ENCODE measurements at places on chromosomes 4 and X.

DNA sequence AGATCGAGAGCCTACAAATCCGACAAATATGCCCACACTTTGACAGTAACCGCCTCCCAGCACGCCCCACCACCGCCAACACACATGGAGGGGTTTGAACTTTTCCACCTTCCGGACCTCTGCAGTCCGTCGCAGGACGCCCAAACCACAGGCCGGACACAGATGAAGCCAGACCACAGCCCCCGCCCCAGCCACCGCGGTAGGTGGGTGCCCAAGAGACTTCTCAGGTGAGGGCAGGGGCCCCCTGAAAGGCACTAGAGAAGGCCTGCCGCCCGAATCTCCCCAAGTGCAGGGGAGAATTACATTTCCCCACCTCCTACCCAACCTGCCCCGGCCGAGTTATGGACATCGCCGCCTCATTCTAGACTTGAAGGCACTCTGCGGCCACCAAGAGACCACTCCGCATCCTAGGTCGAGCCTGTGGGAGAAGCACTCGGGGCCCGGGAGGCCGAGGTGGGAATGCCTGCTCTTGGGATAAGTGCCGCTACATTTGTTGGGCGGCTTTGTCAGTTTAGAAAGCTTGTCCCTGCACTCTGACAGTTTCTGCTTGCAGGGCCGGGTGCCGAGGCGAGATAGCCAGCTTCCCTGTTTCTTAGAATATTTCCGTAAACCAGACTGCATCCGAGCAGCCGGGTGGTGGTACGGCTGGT lies 21.5 kb downstream of the HAND2 start:
- no peak for DNase-seq

- no peak for DNase-seq
Observed at GRCh38 chrX:31092476-31092875, 20.6 kb upstream of the FTHL17 start.

DNA sequence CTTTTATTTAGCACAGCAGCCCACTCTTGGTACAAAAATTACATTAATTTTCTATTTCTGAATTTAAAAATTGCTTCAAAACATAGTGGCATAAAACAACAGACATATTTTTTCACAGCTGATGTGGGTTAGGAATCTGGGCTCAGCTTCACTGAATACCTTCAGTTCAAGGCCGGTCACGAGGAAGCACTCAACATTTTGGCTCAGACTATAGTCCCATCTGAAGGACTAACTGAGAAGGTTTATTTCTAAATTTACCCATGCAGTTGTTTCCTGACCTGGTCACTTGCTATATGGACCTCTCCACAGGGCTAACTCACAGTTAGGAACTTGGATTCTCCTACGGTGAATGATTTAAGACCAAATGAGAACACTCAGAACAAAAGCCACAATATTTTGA lies 1230.2 kb upstream of the ADGRL3 start:
- no peak for DNase-seq

DNA sequence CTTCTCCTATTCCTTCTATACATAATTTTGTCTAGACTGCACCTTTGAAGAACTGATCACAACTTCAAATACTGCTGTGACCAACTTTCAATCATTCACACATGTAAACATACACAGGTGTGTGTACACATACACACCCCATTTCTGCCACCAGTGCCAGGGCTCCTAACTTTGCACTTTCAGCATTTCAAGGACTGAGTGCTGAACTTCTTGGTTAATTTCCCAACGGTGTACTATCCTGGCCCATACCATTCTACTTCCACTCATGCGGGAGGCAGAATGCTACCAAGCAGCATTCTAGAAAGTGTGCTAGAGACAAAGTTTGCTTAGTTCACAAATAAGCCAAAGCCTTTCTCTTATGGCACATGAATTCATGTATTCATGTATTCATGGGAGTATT lies 51.2 kb downstream of the RPGR start:
- DNase-seq: no peak

DNA sequence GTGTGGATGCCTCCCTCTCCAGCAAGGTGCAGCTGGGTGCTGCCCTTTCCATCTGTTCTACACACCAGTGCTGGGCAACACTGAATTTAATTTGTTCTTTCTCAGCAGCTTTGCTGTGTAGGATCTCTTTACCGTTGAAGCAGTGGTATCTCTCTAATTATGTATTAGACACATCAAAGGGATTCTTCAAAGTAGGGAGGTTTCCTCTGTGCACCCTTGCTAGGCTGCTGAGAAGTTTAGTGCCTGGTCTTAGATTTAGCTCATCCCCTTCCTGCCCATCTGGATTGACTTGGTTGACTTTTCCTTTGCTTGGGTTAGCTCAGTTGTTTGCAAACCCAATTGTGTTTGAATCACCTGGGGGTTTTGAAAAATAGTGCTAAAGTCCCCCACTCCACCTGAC lies 27.8 kb upstream of the LDB2 start:
- DNase-seq: no peak

- no peak for DNase-seq
Observed at GRCh38 chrX:13281289-13281688, 38.6 kb downstream of the ATXN3L start.

DNA sequence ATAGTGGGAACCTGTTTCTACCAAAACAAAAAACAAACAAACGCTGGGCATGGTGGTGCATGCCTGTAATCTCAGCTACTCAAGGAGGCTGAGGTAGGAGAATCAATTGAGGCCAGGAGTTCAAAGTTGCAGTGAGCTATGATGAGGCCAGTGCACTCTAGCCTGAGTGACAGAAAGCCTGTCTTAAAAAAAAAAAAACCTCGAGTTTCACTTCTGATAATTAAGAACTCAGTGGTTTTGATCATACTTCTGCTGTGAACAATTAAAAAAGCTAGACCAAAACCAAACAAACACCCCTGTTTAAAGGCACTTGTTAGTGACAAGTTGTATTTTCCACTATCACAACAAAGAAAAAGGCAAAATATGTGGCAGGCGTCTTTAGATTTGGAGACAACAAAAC lies 15.0 kb upstream of the UBE2D3 start:
- DNase-seq: no peak

DNA sequence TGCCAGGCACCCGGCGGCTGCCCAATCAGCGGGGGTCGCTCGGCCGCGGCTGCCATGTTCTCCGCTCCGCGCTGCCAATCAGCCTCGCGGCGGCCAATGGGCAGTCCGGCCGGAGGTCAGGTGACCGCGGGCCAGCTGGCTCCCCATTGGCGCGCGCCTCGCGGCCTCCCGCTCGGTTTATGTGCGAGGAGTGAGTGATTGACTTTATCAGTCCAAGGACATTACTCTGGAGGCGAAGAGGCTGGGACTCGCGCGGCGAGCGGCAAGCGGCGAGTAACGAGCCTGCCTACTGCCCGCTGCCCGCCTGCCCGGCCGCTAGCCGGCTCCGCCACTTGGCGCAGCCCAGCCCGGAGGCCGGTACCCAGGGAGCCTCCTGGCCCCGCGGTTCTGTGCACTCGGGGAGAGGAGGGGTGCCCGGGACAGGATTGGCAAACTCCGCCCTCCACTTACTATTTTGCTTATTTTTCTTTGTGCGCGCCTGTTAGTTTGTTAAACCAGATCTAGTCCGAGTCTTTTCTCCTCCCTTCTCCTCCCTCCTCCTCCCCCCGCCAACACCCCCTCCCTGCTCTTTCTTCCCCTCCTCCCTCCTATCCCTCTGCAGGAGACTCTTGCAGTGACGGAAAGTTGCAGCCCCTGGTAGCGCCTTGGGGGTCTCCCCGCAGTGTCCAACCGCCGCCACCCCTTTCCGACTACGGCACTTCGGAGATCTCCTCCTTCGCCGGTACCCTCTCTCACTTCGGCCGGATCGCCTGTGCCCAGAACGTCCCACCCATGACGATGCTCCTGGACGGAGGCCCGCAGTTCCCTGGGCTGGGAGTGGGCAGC lies at the start of gene ZIC3:
TSS of gene ZIC3 (plus strand) at position 207 of the 825 bp plus-strand sequence. CDS start at position 772, 565 bp downstream.
- peak; percentile 67 for DNase-seq

DNA sequence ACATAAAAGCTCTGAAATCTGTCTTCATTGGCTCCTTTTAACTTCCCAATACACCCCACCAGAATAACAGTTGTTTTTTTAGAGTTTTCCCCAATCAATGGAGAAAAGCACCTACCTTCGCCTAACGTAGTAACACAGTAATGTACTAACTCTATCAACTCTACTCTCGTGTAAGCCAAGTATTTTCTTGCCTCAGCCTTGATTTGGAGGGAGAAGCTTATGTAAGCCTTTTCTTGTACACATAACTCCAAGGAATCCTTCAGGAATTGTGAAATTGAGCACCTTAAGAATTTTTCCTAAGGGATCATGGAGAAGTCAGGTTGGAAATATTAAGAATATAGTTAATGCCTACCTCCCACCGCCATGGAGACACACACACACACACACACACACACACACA lies 181.2 kb downstream of the RAPGEF2 start:
- DNase-seq: no peak

- DNase-seq: no peak
Observed at GRCh38 chr4:109009909-109010308, 247.1 kb upstream of the ETNPPL start.

- no peak for DNase-seq
Observed at GRCh38 chr4:15901007-15901406, 37.5 kb downstream of the FGFBP1 start.

DNA sequence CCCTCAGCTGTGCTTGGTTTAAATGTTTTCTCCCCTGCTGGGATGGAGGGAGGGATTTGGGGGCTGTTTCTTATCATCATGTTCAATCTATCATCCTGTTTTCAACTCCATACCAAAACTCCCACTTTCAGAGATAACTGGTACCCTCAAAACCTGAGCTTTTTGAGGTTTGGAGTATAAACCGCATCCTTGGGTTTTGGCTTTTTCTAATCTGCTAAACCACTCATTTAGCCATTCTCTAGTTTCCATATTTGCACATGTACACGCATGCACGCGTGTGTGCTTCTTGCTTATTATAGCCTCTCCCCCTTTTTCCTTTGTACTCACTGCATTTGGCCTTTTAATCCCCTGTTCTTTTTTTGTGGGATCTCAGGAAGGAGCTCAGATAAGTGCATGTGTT lies 116.7 kb upstream of the TEX13D start:
- DNase-seq: no peak

GRCh38 chr4:1183985-1184773 lies 11.8 kb upstream of the SPON2 start:
- no peak for DNase-seq

DNA sequence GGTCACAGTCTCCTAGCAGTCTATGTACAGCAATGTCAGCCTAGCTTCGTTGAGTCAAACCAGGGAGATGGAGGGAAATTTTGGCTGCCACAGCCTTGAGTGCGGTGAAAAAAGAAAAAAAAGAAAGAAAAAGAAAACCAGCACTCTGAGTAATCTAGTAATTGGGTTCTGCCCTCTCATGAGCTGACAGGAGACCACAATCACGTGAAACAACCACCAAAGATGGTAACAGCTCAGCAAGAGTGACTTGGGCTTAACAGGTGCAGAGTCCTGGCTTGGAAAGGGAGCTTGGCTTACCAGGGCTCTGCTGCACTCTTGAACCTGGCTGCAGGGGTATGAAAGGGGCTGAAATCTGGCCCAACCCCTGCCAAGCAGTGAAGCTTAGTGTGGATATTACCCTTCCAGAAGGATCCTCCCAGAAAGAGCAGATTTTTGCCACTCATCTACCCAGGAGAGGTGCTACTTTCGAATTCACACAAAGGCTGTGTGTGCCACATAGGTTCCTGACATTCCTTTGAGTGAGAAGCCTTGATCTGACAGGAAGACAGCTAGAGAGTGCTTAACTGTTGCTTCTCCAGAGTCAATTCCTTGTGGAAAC lies 350.3 kb downstream of the PTTG2 start:
- no peak for DNase-seq

DNA sequence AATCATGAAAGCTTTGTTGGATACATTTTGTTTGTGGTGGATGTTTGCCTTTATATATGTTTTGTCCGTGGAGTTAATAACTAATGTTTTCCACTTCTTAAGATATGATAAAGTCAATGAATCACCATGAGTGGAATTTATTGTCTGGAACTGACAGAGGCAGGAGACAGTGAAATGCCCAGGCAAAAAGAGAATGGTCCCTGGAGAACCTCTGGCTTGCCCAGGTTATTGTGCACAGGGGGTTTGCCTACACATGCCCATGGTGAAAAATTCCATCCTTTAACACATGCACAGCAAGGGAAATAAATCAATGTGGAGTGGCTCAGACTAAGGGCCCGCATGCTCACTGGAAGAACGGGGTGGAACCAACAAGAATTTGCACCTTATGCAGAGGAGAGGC lies 964.3 kb upstream of the GRIA3 start:
- no peak for DNase-seq

GRCh38 chr4:153916273-153916755 lies 127.4 kb upstream of the SFRP2 start:
- DNase-seq: no peak

DNA sequence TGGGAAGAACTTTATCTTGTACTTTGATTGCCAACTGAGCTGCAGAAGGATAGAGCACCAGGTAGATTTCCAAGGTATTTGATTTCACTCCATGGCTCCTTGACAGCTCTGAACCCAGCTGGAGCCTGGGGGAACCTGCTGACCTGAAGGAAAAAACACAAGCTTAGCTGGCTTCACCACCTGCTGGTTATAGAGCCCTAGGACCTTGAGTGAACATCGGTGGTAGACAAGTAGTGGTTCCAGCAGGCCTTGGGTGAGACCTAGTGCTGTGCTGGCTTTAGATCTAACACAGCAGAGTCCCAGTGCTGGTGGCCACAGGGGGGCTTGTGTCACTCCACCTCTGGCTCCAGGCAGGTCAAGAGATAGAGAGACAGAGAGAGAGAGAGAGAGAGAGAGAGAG lies 1102.6 kb downstream of the ADGRL3 start:
- no peak for DNase-seq

DNA sequence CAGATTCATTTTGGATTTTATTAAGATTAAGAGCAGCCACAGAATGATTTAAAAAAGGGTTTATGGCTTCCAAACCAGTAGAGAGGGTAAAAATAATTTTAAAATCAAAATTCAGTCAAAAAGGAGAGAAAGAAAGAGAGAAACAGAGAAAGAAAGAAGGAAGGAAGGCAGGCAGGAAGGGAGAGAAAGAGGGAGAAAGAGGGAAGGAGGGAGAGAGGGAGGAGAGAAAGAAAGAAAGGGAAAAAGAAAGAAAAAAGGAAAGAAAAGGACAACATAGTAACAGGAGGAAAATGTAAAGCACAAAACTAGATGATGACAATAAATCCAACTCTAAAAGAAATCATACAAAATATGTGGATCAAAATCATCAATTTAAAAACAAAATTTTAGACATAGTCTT lies 79.6 kb upstream of the FRG1 start:
- DNase-seq: no peak

DNA sequence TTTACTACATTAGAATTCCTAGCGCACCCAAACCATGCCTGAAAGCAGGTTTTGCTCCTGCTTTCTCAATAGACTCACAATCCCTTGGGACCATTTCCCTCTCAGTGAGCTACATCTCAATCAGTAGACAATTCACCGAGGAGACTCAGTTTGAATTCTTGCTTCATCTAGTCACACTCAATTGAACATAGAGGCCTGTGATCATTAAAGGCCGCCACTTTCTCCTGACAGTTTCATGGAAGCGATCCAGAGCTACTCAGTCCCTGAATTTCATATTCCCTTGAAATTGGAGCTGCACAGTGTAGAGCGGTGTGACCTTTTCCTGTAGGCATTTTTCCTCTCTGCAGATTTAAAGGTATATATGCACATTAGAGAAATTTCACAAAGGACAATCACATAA lies 193.9 kb upstream of the SPOCK3 start:
- no peak for DNase-seq

Measured in lower lobe of right lung (tissue), 2 donors.